ENCODE measurements at places on chromosomes 16 and 17.

- DNase-seq, result peak; percentile 52
Observed at GRCh38 chr17:40485851-40486521, 15.4 kb downstream of the TNS4 start.

GRCh38 chr17:70021726-70022125 is 53.3 kb upstream of the KCNJ16 start:
- DNase-seq, result no peak

GRCh38 chr16:88882358-88883030 is 16.0 kb upstream of the PABPN1L start:
- DNase-seq, result no peak

GRCh38 chr17:82328141-82328993 is 5.2 kb downstream of the SECTM1 start:
- no peak for DNase-seq

Measured in activated CD4-positive, alpha-beta T cell treated with anti-CD3 and anti-CD28 coated beads for 48 hours (primary cell).